ENCODE measurements at places on chromosomes 1 and 21.

DNA sequence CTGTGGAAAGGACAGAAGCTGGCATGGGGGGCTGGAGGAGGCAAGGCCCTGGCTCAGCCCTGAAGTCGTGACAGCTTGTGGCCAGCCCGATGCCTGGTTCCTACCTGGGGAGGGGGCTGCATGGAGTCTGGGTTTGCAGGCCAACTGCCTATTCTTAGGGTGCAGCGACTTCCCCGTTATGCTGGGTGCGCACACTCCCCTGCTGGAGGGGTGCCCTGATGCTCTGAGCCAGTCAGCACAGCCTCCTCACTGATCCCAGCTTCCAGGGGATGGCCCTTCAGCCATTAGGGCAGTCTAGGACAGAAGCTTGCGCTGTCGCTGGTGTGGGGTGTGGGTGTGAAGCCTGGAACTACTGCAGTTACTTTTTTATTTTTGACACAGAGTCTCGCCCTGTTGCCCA, 30.0 kb upstream of the SLC19A1 start:
- no peak for DNase-seq

GRCh38 chr1:179153217-179153616, 71.3 kb downstream of the TOR3A start:
- no peak for DNase-seq

DNA sequence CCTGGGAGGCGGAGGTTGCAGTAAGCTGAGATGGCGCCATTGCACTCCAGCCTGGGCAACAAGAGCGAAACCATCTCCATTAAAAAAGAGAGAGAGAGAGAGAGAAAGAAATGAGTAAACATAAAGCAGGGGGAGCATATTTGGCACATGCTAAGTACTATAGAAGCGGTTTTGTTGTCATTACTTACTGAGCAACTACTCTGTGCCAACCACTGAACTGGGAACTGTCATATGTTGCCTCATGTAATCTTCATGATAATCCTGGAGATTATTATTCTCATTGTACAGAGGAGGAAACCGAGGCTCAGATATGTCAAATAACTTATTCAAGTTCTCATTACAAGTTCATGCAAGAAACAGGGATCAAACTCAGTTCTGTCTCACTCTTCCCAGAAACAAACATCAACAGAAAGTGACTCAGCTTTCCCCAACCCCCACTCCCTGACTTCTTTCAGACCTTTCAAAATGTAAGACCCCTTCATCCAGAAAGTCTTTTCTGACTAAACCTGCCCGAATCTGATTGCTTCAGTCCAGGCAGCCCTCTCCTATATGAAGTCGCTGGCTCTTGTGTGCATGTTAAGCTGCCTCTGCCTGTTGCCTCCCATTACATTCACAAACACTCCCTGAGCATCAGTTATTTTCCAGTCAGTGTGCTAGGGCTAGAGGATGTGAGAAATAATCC, 23.5 kb downstream of the LAMB3 start:
- no peak for DNase-seq

GRCh38 chr1:153968000-153968363, 280 bp downstream of the CREB3L4 start:
- peak; percentile 69 for DNase-seq

GRCh38 chr1:203340112-203340790, 10.7 kb downstream of the FMOD start:
- peak; percentile 83 for DNase-seq

- no peak for DNase-seq
Measured at GRCh38 chr1:220453371-220453770, 74.6 kb upstream of the MARK1 start.

- DNase-seq, result peak; percentile 47
Measured at GRCh38 chr21:32371913-32372314, 20.9 kb downstream of the URB1 start.

GRCh38 chr1:10033359-10033845, 644 bp downstream of the UBE4B start:
- peak; percentile 20 for DNase-seq

DNA sequence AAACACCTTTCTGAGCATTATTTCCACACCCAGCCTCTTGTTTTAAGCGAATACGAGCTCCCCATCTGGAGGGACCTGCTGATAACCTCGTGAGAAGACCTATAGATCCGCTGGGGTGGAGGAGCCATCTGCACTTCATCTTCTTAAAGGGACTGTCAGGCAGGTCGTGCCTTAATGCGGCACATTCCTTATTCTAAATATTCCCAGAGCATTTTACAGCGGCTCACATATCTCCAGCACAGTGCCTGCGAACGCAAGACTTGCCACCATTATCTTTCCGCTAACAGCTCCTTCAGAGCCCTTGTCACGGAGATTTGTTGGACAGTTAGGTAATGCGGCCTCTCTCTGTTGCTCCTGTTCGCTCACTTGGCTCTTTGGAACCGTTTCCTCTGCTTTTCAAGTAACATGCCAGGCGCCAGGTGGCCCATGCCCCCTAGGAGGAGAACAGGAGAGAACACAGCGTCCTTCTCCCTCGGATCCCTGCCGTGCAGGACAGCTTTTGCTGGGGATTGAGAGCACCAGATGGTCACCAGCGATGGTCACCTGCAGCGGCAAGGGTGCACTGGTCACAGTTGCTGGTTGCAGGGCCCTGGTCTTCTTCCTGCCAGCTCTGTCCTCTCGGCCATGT, 162.4 kb downstream of the PGBD5 start:
- no peak for DNase-seq

GRCh38 chr21:41444703-41445464, 18.8 kb downstream of the MX1 start:
- no peak for DNase-seq

DNA sequence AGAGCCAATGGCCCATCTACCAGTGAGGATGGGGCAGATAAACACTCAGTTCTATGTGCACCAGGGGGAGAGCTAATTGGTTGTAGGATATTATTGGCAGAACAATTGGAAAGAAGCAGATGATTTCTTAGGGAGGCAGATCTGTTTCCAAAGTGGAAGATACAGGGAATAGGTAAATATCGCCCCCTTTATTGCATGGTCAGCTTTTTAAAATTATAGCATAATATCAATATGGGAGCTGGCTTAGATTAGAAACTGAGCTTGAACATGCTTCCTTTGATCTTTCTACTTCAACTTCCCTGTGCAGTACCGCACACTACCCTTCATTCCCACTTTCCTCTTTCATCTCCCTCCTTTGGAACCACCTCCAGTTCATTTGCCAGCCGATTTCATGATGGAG, 64.0 kb upstream of the PLXNA2 start:
- DNase-seq, result no peak

- DNase-seq, result no peak
Measured at GRCh38 chr1:54360165-54361005, 45.8 kb downstream of the SSBP3 start.

- DNase-seq, result no peak
Measured at GRCh38 chr1:51342591-51343206, 12.3 kb upstream of the TTC39A start.

DNA sequence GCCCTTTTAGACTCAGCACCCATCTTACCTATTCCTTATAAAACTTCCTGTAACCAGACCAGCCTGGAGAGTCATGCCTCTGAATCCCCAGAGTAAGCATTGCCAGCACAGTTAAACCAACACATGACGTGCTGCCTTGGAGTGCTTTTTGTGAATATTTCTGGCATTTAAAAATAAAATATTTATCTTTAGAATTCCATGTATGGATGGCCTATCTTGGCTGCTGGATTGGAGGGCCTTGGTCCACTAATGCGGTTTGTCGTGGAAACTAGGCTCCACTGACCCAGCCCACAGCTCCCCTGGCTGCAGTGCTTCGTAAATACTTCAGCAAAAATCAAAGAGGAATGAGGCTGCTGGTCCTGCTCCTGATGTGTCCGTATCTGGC, 17.5 kb downstream of the MTARC1 start:
- DNase-seq, result no peak

- DNase-seq, result no peak
Measured at GRCh38 chr1:86522240-86522639, 24.6 kb upstream of the CLCA4 start.

DNA sequence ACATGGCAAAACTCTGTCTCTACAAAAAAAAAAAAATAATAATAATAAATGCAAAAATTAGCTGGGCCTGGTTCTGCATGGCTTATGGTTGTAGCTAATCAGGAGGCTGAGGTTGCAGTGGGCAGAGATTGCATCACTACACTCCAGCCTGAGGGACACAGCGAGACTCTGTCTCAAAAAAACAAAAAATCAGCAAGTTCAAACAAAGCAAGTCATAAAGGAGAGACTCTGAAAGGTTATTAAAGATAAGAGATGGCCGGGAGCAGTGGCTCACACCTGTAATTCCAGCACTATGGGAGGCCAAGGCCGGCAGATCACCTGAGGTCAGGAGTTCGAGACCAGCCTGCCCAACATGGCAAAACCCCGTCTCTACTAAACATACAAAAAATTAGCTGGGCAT, 28.8 kb downstream of the COP1 start:
- DNase-seq, result no peak

DNA sequence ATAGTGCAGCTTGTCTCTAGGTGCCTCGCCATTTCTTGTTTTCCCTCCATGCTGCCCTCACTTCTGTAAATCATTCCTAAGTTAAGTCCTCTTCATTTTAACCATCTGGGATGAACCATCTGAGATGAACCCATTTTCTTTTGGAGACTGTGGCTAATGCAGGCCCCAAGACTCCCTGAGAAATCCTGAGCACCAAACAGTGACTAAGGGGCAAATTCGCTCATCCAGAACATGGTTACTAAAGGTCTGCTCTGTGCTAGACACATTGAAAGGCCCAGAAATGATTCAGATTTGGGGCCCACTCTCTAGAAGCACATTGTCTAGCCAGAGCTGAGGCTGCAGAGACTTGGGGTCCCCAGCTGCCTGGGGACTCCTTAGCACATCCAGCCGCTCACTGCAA, 151.9 kb upstream of the CTTNBP2NL start:
- no peak for DNase-seq

DNA sequence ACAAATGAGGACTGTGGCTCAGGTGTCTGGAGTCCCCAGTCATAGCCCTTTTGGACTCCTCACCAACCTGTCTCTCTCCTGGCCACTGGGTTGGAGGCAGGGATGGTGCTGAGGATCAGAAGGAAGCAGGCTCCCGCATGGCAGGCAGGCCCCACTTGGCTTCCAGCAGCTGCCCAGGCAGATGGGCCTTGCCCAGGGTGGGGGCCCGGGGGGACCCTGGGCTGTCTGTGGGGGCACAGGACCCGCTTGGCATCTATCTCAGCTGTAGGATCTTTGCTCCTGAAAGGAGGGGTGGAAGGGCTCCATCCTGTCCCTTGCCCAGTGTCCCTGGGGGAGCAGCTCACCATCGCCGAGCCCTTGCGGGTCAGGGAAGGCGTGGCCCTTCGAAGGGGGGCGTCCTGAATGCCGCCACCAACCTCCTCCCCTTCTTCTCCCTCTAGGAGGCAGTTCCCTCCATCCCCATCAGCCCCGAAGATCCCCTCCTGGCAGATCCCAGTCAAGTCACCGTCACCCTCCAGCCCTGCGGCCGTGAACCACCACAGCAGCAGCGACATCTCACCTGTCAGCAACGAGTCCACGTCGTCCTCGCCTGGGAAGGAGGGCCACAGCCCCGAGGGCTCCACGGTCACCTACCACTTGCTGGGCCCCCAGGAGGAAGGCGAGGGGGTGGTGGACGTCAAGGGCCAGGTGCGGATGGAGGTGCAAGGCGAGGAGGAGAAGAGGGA, 154.5 kb downstream of the PEX14 start:
- DNase-seq, result no peak

DNA sequence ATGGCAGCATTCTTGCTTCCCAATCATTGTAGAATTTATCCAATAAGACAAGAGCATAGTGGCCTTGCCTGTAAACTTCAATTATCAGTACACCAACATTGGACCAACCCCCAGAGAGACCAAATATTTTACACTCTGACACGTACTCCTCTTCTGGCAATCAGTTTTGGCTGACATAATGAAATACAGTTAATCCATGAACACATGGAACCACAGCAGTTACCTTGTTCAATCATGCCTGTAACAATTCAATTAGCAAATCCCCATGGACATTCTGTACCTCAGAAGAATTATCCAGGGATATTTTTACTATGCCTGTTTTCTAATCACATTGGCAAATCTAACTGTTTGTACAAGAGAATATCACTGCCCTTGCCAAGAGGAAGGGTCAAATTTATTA, 2162.0 kb downstream of the MRPL39 start:
- no peak for DNase-seq

GRCh38 chr1:65316233-65316632, 6.9 kb downstream of the DNAJC6 start:
- no peak for DNase-seq

GRCh38 chr1:200376528-200376927, 33.3 kb downstream of the ZNF281 start:
- no peak for DNase-seq

DNA sequence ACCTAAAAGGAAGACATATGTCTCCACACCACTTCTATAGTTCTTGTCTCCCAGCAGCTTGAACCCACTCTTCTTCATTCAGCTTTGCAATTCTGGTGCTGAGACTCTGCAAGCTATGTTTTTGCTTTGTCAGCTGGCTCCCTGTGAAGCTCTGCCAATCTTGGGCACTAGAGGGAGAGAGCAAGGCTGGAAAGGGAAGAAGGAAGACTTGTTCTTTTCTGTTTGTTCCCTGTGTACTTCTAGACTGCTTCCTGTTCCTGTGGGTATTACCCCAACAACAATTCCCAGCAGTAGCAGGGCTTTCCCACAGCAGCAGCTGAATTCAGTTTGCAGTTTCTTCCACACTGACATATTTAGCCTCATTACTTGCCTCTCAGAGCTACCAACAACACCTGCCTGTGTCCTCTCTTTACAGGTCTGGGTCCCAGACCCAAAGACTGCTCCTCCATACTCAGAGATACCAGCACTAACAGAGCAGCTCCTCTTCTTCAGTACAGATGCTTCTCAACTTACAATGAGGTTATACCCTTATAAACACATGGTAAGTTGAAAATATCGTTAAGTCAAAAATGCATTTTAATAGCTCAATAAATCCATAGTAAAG, 275.2 kb upstream of the NEGR1 start:
- DNase-seq, result no peak

GRCh38 chr21:43806017-43806710, 16.8 kb downstream of the RRP1 start:
- no peak for DNase-seq

- no peak for DNase-seq
Measured at GRCh38 chr21:34131586-34131985, 58.2 kb downstream of the MRPS6 start.

GRCh38 chr1:232709386-232709785, 79.5 kb upstream of the SIPA1L2 start:
- no peak for DNase-seq

- DNase-seq, result no peak
Measured at GRCh38 chr1:173688300-173688699, 18.6 kb upstream of the ANKRD45 start.

- DNase-seq, result no peak
Measured at GRCh38 chr1:29556657-29557056, 320.3 kb downstream of the PTPRU start.

All from ovary (tissue), 10 donors.